Thymus (tissue), 14 donors: ENCODE measurements at places on chromosomes 1 and 21. TPM values are rescaled to one million over a fixed set of nuclear protein-coding genes. Genes with fewer than 3 reads are reported as not detected.

DNA sequence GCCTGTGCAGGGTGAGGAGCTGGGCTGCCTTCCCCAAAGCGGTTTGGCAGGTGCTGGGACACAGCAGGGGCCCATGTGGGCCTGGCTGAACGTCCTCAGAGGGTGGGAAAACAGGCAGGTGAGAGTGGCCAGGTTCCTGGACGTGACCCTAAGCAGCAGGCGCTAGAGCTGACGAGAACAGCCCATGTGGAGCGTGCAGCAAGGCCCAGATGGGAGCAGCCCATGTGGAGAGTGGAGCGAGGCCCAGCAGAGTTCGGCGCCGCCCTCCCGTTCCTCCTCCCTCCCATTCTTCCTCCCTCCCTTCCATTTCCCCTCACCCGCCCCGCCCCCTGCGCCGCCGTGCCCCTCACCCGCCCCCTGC is 314.4 kb upstream of the VAMP3 start:
- no peak for DNase-seq

DNA sequence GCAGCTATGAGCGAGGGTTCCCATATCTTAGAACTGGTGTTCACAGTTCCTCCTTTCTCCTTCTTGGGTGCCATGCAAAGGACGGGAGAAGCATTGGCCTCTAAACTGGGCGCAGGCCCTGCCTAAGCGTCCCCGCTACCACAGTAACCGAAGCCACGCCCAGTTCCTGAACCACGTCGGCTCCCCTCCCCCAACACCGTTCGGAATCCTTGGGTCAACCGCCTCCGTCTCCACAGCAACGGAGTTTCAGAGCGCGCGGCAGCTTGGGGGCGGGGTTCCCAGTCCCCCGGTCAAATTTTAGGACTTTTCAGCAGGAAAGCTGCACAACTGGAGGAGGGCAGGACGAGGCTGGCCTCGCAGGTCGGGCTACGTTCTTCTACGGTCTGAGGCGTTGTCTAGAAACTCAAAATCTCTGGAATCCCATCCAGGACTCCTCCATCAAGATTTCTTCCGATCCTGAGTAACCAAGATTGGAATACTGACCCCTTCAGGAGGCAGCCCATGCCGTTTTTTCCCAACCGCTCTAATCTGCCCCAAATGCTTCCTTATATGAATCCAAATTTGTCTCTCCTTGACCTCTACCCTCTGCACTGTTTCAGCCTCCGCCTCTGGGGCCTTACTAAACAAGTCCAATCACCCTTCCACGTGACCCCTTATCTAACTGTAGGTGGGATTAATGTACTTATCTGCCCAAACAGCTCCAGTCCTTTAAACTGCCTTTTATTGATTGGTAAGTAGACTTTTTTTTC is at the start of gene SPAG17:
Gene SPAG17 (minus strand): TSS at position 145 of the 749 bp plus-strand sequence. CDS start 71 bp downstream, at position 74.
- DNase-seq: no peak

DNA sequence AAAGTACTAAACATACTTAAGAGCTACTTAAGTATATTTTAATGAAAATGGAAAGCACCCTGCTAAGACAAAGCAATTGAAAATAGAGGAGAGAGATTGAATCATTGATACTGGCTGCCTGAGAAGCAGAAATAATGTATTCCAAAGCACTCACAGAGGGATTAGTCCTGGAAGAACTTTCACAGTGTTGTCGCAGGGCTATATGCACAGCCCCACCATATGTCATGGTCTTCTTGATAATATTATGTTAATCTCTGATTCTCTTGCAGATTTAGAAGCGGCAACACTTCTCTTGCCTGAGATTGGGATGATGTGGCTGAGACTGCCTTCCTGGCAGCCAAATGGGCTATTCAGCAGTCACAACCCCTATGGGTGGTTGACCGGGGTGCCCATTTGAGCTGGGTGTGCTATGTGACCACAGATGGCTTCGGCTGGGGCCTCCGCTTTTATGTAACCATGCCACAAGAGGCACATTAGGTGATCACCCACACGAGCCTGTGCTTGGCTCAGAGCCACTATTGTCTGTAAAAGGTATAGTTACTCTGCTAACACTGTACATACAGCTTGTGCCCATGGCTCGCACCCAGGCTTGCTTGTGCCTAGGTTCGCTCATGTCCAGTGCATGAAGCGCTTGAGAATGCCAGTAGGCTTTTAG is 152.2 kb upstream of the SGIP1 start:
- DNase-seq: no peak

DNA sequence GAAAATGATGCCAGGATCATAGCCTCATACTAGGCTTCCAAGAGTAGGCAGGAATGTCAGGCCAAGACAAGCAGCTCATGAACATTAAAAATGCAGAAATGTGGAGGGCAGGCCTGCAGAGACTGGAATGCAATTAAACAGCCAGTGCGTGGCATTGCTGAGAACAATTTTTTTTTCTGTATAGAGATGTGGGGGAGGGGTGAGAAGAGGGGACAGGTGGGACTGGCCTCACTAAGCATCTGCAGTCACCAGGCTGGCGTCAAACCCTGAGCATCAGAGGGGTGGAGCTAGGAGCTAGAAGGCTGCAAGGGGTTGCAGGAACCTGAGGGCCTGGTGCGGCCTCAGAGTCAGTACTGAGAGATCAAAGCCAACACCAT is 114.1 kb downstream of the TNR start:
- no peak for DNase-seq

- DNase-seq: no peak
Measured at GRCh38 chr1:65845535-65846060, 52.9 kb downstream of the PDE4B start.

DNA sequence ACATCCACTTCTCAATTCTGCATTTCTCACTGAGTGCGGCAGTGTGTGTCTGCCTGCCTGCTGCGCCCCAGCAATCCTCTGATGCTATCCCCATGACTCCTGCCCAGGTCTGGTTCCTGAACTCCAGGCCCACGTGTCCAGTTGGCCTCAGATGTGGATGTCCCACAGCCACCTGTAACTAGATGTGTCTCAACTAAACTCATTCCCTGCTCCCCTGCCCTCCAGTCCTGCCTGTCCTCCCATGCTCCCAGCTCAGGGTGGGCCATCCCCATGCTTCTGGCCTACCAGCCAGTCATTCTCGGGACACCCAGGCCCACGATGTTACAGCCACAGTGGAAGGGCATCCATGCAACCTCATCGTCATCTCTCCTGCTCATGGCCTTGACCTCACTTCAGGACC is 76.8 kb downstream of the STUM start:
- no peak for DNase-seq

DNA sequence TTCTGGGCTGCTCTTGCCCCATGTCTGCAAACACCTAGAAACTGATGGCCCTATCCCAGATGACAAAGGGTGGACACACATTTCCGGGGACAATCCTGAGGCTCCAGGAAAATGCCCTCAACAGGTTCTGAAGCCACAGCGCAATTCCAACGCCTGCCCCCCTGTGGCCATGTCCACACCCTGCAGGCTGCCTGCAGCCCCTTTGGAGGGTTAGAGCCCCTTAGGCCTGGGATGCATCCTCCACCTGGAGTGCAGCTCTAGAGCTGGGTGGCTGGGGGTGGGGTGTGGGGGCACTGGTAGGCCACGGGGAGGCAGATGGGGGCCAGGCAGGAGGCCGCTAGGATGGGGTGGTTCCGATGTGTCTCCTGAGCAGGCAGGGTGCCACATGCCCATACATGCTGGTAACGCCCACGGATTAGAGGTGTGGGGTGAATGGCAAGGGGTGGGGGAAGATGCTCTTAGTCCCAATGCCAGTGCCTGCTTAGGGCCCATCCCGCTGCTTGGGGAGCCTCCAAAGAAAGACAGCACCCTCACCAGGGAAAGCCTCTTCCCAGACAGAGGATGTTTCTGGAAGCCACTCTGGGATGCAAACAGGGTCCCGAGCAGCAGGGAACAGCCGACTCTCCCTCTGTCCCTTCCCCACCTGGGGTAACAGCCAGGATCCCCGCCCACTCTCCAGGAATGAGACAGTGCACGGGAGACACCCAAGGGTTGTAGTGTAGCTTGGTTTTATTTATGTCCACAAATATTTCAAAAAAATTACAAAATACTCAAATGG is 34.0 kb downstream of the SLC45A1 start:
- no peak for DNase-seq

DNA sequence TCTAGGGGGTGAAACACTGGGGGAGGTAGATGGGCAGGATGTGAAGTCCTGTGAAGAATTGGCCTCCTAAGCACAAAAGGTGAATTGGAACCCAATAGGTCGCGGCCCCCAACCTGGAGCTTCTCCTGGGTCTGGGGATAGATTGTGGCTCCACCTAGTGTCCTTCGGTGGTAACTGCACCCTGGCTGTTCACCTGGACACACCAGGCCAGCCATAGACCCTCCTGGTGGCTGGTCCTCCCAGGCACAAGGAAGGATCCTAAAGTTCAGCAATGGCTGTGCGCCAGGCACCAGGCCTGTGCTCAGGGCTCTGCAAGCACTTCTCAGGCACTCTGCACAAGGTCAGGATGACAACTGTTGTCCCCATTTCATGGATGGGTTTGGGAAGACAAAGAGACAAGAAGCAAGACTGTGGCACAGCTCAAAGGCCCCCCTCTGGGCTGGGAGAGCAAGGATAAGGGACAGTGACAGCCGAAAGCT is 13.5 kb downstream of the ESPN start:
- DNase-seq: peak; percentile 52

GRCh38 chr1:232904131-232904530 is 46.3 kb upstream of the NTPCR start:
- no peak for DNase-seq

GRCh38 chr1:84582802-84583587 is 8.8 kb upstream of the CTBS start:
- no peak for DNase-seq

The VAMP3 gene
- 55.6 TPM for polyA plus RNA-seq

The SPRR2D gene
- polyA plus RNA-seq: 36.9 TPM
